Neural progenitor cell (in vitro differentiated cells): ENCODE measurements at places on chromosomes 2 and 18. TPM values are rescaled to one million over a fixed set of nuclear protein-coding genes. Genes with fewer than 3 reads are reported as not detected.

DNA sequence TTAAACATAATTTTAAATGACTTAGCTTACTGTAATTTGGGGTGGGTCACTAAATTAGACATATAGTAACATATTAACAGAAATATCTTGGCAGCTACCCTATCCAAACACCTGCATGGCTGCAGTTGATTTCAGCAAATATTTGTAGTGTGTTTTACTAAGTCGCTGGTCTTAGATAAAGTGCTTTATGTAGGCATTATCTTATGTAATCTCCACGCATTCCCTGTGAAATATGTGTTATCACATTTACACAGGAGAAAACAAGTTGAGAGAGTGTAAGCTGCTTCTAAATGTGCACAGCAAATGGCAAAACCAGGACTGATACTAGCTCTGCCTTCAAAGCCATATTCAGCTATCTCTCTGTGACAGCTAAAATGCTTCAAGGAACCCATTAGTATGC lies 72.0 kb downstream of the NYAP2 start:
- H3K36me3 ChIP-seq, result no peaks in the 10 kb centered on the region
- no peak overlapping the region for H3K27ac ChIP-seq
- DNase-seq, result no peak
- H3K27me3 ChIP-seq, result no peaks in the 10 kb centered on the region

- no peak for DNase-seq
- no peak overlapping the region for H3K4me3 ChIP-seq
- no peaks in the 10 kb centered on the region for H3K27me3 ChIP-seq
- no peak overlapping the region for H3K27ac ChIP-seq
These were observed 78.9 kb upstream of the TXNDC2 start for GRCh38 chr18:9806905-9807304.

- no peak overlapping the region for H3K4me3 ChIP-seq
- H3K27me3 ChIP-seq, result no peaks in the 10 kb centered on the region
- no peak overlapping the region for H3K27ac ChIP-seq
- no peaks in the 10 kb centered on the region for H3K4me1 ChIP-seq
- H3K36me3 ChIP-seq, result no peaks in the 10 kb centered on the region
These were observed 27.2 kb downstream of the ANKRD29 start for GRCh38 chr18:23635283-23636070.

DNA sequence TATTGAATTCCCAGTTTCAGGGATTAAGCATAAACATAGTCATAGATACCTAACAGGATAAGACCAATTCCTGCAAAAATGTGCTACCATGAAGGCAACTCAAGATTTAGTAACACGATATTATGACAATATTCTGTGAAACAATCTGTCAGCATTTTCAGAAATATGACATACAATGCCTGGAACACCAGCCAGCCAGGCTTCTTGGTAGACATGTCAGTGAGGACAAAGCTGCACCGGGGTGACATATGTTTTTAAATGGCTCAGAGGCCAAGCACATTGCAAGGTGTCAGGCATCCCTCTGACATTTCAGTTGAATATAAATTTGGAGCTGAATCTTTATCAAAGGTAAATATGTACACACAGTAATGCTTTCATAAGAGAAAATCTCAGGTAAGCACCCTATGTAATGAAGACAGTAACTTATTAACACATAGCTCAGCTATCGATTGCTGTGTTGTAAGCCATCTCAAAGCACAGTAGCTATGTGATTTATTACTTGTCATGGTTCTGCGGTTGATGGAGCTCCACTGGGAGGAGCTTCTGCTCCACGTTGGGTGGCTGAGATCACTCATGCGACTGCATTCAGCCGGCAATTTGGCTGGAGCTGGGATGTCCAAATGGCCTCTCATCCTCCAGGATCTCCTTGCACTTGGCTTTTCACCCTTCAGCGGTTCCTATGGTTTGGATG lies 31.9 kb upstream of the EML6 start:
- no peak for DNase-seq
- no peaks in the 10 kb centered on the region for H3K27me3 ChIP-seq
- H3K27ac ChIP-seq, result no peak overlapping the region
- no peaks in the 10 kb centered on the region for H3K36me3 ChIP-seq

UGT1A8 gene
- total RNA-seq, result not detected in 2 replicates

- DNase-seq, result peak; percentile 53
- no peaks in the 10 kb centered on the region for H3K36me3 ChIP-seq
- H3K4me1 ChIP-seq, result peaks cover 5% of the 10 kb centered on the region
- no peaks in the 10 kb centered on the region for H3K27me3 ChIP-seq
- no peak overlapping the region for H3K27ac ChIP-seq
These were observed 15.7 kb downstream of the FAM98A start for GRCh38 chr2:33583194-33583938.

- no peak for DNase-seq
- H3K4me1 ChIP-seq, result no peaks in the 10 kb centered on the region
- no peaks in the 10 kb centered on the region for H3K27me3 ChIP-seq
- no peak overlapping the region for H3K4me3 ChIP-seq
- H3K27ac ChIP-seq, result no peak overlapping the region
These were observed 57.8 kb downstream of the GALNT1 start for GRCh38 chr18:35639296-35639695.

- no peaks in the 10 kb centered on the region for H3K4me1 ChIP-seq
- no peak overlapping the region for H3K27ac ChIP-seq
- no peaks in the 10 kb centered on the region for H3K27me3 ChIP-seq
These were observed 24.6 kb downstream of the INSIG2 start for GRCh38 chr2:118112771-118113334.

DNA sequence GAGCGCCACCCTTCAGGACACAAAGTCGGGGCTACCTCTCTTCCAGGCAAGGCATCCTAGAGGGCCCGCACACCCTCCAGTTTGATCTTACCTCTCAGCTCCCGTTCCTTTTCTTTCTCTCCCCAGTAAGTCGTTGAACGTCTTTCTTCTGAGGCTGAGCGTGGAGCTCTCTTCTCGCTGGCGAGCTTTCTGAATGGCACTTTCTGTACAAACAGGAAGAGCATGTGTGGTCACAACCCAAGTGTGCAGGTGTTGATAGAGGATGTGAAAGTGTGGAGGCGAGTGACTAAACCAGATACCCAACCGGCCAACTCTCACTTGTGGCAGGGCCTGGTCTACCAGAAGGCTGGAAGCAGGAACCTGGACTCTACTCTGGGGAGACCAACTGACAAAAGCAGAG lies at the start of gene AFF3:
AFF3 (minus strand) TSS at position 198 of the 400 bp plus-strand sequence. CDS start 38,136 bp downstream, outside the sequence.
- H3K4me3 ChIP-seq, result no peak within 1 kb of the TSS
- no peak within 1 kb of the TSS for H3K27ac ChIP-seq
- no peak for DNase-seq
- H3K36me3 ChIP-seq, result no peaks in the 10 kb centered on the region

- no peak overlapping the region for H3K27ac ChIP-seq
- no peaks in the 10 kb centered on the region for H3K4me1 ChIP-seq
- no peaks in the 10 kb centered on the region for H3K27me3 ChIP-seq
- DNase-seq, result no peak
- H3K36me3 ChIP-seq, result no peaks in the 10 kb centered on the region
These were observed 21.9 kb downstream of the NEMP2 start for GRCh38 chr2:190512539-190513095.

DNA sequence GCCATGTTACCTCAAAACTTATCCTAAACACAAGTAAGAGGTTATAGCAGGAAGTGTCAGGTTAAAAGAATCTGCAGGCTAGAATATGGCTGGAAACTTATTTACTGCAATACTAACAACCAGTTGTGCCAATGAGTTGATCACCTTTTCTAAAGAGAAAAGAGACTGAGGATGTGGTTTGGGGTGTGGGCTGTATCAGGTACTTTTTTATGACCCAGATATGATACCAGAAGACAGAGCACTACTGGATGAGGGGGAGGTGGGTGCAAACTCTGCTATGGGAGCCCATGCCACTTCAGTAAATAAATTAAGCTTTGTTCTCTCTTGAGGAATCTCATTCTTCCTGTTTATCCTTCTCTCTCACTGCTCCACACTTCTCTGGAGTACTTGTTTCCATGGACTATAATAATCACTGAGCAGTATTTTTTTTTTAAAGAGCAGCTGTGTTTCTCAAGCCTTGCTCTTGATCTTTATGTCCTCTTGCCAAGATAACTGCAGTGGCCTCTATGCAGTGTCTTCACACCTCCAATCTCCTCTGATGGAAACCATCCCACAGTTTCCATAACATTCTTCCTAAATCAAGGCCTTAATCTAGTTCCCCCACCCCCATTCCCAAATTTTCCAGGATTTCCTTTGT lies 51.2 kb upstream of the NOSTRIN start:
- no peaks in the 10 kb centered on the region for H3K36me3 ChIP-seq
- no peaks in the 10 kb centered on the region for H3K4me1 ChIP-seq
- no peak for DNase-seq
- H3K27ac ChIP-seq, result no peak overlapping the region
- no peak overlapping the region for H3K4me3 ChIP-seq
- no peaks in the 10 kb centered on the region for H3K27me3 ChIP-seq

GRCh38 chr2:29920631-29921559 lies 491 bp downstream of the ALK start:
- DNase-seq, result peak; percentile 37
- H3K4me1 ChIP-seq, result peaks cover 9% of the 10 kb centered on the region
- H3K27me3 ChIP-seq, result peaks cover 88% of the 10 kb centered on the region
- no peak overlapping the region for H3K27ac ChIP-seq
- peak overlapping the region; percentile 67 for H3K4me3 ChIP-seq

DNA sequence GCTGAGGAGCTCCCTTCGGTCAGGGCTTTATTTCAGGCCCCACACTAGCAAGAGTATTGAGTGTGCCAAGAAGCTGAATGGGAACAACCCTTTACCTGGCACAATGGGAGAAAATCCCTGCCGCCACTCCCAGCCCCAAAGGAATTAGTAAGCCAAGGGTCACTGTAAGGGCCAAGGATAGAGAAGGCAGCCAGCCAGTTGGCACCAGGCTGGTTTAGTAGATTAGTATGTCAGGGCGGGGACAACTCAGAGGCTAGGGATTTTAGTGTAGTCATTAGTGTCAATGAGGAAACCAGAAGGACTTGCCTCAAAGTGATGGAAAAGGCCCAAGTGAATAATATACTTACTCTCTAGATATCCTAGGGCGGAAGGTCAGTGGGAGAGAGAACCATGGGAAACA lies 34.9 kb upstream of the CYP26B1 start:
- no peak overlapping the region for H3K27ac ChIP-seq
- no peak overlapping the region for H3K4me3 ChIP-seq
- H3K4me1 ChIP-seq, result no peaks in the 10 kb centered on the region
- H3K27me3 ChIP-seq, result no peaks in the 10 kb centered on the region
- H3K36me3 ChIP-seq, result no peaks in the 10 kb centered on the region
- DNase-seq, result no peak

DNA sequence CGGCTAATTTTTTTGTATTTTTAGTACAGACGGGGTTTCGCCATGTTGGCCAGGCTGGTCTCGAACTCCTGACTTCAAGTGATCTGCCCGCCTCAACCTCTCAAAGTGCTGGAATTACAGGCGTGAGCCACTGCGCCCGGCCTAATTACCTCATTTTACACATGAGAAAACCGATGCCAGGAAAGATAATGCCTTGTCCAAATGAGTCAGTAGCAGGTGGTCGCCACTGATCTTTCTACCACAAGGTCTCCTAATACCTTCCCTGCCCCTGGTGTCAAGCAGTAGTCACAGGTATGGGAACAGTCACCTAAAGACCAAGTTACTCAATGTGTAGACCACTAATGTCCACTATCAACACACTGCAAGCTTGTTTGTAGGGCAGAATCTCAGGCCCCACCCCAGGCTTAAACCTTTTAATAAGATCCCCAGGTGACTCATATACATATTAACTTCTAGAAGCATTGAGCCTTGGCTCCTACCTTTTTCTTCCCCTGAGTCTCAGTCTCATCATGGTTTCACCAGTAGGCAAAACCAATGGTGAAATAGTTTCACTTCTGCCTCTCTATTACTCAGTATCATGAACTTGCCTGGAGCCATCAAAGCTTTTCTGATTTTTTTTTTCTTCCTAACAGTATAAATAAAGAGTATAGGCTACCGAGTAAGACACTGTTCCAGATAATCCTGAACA lies 6.9 kb upstream of the EPB41L5 start:
- DNase-seq, result no peak
- no peaks in the 10 kb centered on the region for H3K27me3 ChIP-seq
- H3K27ac ChIP-seq, result no peak overlapping the region
- H3K4me3 ChIP-seq, result no peak overlapping the region
- H3K36me3 ChIP-seq, result no peaks in the 10 kb centered on the region

DNA sequence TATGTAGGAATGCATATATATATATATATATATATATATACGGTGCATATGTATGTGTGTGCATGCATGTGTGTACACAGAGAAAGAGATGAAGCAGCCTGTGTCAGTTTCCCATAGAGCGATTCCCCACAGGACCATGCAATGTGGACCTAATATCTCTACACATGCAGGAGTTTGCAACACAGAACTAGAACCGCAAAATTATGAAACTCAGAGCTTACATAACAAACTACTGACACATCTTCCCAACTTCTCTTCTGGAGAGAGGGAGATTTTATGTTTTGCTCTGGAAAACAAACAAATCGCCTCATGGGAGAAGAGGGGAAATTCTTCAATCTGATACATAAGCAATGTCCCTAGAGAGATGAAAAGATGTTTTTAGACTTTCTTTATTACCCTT lies 377.2 kb downstream of the LRATD1 start:
- no peak overlapping the region for H3K4me3 ChIP-seq
- no peaks in the 10 kb centered on the region for H3K27me3 ChIP-seq
- H3K27ac ChIP-seq, result no peak overlapping the region
- no peak for DNase-seq
- H3K4me1 ChIP-seq, result no peaks in the 10 kb centered on the region

POMC gene
- total RNA-seq, result not detected in 2 replicates

GRCh38 chr2:133458280-133458679 lies 110.0 kb downstream of the NCKAP5 start:
- no peak for DNase-seq
- no peaks in the 10 kb centered on the region for H3K36me3 ChIP-seq
- H3K4me1 ChIP-seq, result no peaks in the 10 kb centered on the region
- no peaks in the 10 kb centered on the region for H3K27me3 ChIP-seq

DNA sequence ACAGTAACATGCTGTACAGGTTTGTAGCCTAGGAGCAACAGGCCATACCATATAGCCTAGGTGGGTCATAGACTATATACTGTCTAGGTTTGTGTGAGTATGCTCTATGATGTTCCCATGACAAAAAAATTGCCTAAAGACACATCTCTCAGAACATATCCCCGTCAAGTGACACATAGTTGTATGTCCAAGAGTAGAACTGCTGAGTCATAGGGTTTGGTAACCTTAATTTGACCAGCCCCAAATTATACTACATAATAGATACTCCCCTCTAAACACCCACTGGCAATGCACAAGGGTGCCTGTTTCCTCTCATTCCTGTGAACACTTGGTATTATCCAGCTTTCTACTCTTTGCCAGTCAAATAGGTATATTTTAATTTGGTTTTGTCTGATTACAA lies 161.6 kb downstream of the LCLAT1 start:
- H3K4me1 ChIP-seq, result peaks cover 26% of the 10 kb centered on the region
- no peaks in the 10 kb centered on the region for H3K27me3 ChIP-seq
- H3K27ac ChIP-seq, result no peak overlapping the region
- no peaks in the 10 kb centered on the region for H3K36me3 ChIP-seq

GRCh38 chr2:109679626-109680025 lies 65.5 kb downstream of the SOWAHC start:
- no peak overlapping the region for H3K27ac ChIP-seq
- no peaks in the 10 kb centered on the region for H3K27me3 ChIP-seq
- no peaks in the 10 kb centered on the region for H3K4me1 ChIP-seq

- no peak overlapping the region for H3K4me3 ChIP-seq
- H3K4me1 ChIP-seq, result no peaks in the 10 kb centered on the region
- H3K27me3 ChIP-seq, result no peaks in the 10 kb centered on the region
These were observed 83.7 kb upstream of the RND3 start for GRCh38 chr2:150571121-150571520.
